ENCODE measurements at places on chromosomes 4 and X. TPM values are rescaled to one million over a fixed set of nuclear protein-coding genes. Genes with fewer than 3 reads are reported as not detected.
A peak's percentile ranks its signal among the peaks of the same experiment; 100 is the strongest.

GRCh38 chr4:39587881-39588280 is 50.8 kb downstream of the SMIM14 start:
- DNase-seq, result no peak

DNA sequence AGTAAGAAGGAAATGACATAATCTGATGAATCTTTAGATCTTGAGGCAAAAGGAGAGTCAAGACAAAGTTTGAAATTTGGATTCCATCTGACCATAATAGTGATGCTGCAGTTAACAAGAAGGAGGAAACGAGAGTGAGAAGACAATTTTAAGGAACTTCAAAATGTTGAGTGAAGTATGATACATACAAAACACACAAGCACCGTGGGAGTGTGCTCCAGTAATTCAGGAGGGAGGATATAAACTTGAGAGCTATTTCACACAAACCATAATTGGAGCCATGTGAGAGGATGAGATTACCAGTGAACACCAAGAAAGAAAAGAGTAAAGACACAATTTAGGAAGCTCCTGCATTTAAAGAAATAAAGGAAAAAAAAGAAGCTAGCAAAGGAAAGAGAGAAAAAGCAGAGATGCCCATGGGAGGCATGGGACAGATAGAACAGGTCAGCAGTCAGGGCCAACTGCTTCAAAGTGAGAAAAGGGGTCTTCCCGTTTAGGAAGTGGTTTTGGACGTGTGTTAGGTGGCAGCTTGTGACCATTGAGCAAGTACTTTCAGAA is 150.7 kb upstream of the SLC7A11 start:
- no peak for DNase-seq

DNA sequence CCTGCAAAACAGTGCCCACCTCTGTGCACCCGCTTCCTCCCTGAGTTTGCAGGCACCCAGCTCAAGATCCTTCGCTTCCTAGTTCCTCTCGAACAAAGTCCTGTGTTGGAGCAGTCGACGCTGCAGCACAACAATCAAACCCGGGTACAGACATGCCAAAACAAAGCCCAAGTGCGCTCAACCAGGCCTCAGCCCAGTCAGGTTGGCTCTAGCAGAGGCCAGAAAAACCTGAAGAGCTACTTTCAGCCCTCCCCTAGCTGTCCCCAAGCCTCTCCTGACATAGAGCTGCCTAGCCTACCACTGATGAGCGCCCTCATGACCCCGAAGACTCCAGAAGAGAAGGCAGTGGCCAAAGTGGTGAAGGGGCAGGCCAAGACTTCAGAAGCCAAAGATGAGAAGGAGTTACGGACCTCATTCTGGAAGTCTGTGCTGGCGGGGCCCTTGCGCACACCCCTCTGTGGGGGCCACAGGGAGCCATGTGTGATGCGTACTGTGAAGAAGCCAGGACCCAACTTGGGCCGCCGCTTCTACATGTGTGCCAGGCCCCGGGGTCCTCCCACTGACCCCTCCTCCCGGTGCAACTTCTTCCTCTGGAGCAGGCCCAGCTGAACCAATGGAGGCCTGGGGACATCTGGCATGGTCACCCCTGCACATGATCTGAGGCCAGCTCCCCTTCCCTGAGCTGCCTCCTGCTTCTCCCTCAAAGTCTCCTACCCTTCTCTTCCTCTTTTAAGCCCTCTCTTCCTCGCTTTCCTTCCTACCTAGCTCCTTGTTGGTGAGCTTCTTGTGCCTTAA is 6.9 kb downstream of the APEX2 start:
- no peak for DNase-seq

DNA sequence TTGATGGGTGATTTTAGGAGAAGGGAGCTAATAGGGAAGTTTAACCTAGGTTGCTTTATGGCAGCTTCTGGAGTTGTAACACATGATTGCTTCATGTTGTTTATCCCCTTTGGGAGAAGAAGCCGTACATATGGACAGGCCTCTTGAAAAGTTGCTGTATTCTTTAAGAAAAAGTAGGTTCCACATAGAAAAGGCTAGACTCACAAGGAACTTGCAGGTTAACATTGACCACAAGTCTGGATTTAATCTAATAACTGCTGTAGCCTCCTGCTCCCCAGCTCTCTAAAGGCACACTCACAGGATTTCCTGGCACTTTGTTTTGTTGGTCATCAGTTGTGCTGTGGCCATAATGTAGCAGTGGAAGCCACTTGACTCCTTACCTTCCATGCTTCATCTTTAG is 19.7 kb downstream of the FNIP2 start:
- DNase-seq, result no peak

- peak; percentile 11 for DNase-seq
These were observed 14.9 kb upstream of the CDKN2AIP start for GRCh38 chr4:183429489-183429888.

- no peak for DNase-seq
These were observed 40.6 kb downstream of the MRPL1 start for GRCh38 chr4:77903186-77903585.

- DNase-seq, result no peak
These were observed 839.1 kb downstream of the GLUD2 start for GRCh38 chrX:121886557-121886956.

DNA sequence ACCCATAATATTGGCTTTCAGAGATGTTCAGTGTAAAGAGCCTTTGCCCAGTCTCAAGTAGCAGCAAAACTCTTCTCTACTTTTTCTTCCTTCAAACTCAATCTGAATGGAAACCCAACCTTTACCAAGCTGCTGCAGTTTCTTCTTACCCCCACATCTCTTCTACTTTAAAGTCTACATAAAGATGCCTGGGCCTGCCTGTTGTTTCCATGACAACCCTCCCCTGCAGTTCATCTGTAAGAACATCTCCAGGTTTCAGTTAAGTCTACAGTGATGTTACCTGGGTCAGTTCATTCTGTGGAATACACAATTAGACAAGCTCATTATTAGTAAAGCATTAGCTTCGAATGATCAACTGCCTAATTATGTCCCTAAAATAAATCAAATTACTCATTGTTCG is 81.4 kb downstream of the SPANXN3 start:
- DNase-seq, result no peak

DNA sequence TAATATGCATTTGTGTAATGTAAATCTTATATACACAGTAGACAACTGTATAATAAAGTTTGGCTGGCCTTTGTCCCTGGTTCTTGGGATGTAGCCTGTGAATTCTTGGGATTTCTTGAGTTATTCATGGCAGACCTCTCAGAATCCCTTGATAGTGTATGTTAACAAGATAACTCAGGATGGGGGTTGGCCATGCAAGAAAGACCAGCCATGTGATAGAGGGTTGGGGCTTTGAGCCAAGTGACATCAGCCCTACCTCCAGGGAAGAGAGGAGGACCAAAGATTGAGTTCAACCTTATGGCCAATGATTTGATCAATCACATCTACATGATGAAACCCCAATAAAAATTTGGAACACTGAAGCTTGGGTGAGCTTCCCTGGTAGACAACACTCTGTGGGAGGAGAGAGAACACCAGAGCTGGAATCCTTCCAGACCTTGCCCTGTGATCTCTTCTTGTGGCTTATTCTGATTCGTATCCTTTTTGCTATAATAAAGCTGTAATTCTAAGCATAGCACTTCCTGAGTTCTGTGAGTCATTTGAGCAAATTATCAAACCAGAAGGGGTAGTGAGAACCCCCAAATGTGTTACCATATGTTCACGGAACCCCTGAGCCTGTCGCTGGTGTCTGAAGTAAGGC is 11.3 kb downstream of the SLC2A9 start:
- no peak for DNase-seq

GRCh38 chrX:105822138-105823091 is at the start of gene NRK:
NRK (plus strand) TSS chrX:105822539; CDS start chrX:105822846, 307 bp downstream.
- DNase-seq, result no peak

DNA sequence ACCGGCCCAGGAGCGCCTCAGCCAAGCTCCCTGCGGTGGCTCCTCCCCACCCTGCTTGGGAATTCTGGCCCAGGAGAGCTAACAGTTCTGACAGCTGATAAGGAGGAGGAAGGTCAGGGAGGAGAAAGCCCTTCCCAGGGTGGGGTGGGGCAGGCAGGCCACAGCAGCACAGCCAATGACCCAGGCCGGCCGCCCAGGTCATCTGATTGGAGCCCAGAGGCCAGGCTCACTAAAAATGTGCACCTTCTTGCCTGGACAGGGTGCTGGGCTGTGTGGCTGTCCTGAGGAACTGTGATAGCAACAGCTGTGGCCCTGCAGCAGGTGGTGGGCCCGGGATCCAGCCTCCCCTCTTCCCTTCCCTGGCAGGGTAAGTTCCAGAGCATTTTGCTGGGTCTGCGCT is 17.2 kb upstream of the SH3TC1 start:
- DNase-seq, result no peak

DNA sequence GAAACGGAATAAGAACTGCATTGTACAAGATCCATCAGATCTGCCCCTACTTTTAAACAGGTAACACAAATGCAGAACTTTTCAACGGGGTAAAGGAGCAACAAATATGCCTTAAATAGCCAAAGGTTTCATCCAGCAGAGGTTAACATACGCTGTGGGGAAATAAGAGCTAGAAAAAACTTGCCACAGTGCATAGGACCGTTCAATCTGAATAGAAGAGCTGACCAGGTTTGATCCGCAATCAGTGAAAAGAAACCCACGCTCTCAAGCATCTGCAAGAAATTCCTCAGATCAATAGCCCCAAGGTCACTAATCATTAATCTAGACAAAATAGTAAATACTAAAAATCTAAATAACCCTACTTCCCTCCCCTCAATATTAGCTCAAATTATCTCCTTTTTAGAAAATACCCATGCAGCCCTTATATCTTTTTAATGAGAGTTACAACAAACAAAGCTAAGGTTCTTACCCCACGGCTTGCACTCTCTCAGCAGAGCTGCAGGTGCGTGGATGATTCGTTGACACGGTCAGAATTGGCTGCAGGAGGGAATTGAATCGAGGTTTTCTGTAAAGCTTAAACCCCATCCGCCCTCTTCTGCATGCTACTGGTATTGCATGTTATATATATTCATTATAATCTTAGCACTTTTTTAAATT is at the start of gene TLR10:
TSS of gene TLR10 (minus strand) at position 539 of the 657 bp plus-strand sequence. CDS start 7,400 bp downstream, outside the sequence.
- no peak for DNase-seq

- DNase-seq, result no peak
These were observed 556.2 kb downstream of the TRAM1L1 start for GRCh38 chr4:116529129-116529528.

DNA sequence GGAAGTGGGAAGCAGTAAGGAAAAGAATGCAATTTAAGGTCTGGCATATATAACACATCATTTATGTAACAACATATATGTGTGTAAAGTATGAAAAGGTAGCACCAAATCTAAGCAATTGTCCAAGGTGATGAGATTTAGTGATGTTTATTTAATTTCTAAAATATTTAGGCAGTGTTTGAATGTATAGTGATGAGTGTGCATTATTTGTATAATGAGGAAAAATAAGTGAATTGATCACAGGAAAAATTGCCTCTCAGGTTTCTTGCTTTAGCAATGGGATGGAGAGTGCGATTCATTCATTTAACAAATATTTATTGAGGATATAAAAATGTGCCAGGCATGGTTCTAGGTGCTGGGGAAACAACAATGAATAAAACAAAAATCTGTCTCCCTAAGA is 2.2 kb upstream of the MAGED1 start:
- DNase-seq, result no peak

- no peak for DNase-seq
These were observed 90.4 kb downstream of the COL4A6 start for GRCh38 chrX:108347800-108348199.

DNA sequence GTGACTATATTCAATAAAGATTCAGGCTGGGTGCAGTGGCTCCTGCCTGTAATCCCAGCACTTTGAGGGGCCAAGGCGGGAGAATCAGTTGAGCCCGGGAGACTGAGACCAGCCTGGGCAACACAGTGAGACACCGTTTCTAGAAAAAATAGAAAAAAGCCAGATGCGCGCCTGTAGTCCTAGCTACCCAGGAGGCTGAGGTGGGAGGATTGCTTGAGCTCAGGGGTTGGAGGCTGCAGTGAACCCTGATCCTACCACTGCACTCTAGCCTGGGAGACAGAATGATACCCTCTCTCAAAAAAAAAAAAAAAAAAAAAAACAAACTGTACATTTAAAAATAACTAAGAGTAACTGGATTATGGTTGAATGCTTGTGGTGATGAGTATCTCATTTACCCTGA is 1.1 kb downstream of the NUDT6 start:
- DNase-seq, result no peak

GRCh38 chr4:3821580-3822229 is 55.5 kb downstream of the ADRA2C start:
- DNase-seq, result no peak

DNA sequence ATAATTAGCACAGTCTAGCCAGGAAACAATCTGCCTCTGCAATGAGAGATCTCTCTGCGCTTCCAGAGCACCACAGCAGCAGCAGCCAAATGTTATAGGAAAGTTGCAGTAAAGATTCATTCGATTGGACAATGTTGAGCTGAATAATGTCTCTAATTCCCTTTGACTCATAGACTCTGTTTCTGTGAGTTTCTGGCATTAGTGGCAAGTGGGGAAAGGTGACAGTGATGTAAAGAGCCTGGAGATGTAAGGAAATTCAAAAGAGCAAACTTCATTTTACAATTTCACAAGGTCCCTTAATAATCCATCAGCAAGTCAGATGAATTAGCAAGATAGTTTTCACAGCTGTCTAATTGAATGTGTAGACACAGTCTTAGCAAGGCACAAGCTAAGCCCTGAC is 184.4 kb downstream of the VEGFC start:
- DNase-seq, result no peak

Gene FGF16
- total RNA-seq, result not detected

Gene LNX1
- 8.9 TPM for total RNA-seq

Gene CSTF2
- total RNA-seq, result 3.6 TPM

Gene ZNF711
- 4.7 TPM for total RNA-seq

Gene TMPRSS11F
- not detected for total RNA-seq

Gene TMEM150C
- total RNA-seq, result 14.2 TPM

Gene CFP
- total RNA-seq, result 2.2 TPM

Gene LCORL
- total RNA-seq, result 12.3 TPM

Gene EGF
- 13.4 TPM for total RNA-seq

Gene TMEM255A
- total RNA-seq, result 0.79 TPM

Gene TMPRSS11B
- not detected for total RNA-seq

Gene OPRPN
- total RNA-seq, result not detected

Gene IBSP
- not detected for total RNA-seq

Gene FHDC1
- total RNA-seq, result 0.90 TPM

All from right atrium auricular region (tissue), 2 donors.